ENCODE measurements at places on chromosomes 1 and 21.

- DNase-seq, result no peak
Measured at GRCh38 chr1:75127916-75128717, 6.1 kb upstream of the LHX8 start.

GRCh38 chr1:84959294-84959693, 37.6 kb downstream of the MCOLN2 start:
- no peak for DNase-seq

- no peak for DNase-seq
Measured at GRCh38 chr1:41343790-41344699, 17.2 kb upstream of the FOXO6 start.

GRCh38 chr1:209587789-209588188, 4.3 kb downstream of the CAMK1G start:
- DNase-seq, result no peak

GRCh38 chr1:226870026-226870400, 403 bp upstream of the PSEN2 start:
- DNase-seq, result no peak

DNA sequence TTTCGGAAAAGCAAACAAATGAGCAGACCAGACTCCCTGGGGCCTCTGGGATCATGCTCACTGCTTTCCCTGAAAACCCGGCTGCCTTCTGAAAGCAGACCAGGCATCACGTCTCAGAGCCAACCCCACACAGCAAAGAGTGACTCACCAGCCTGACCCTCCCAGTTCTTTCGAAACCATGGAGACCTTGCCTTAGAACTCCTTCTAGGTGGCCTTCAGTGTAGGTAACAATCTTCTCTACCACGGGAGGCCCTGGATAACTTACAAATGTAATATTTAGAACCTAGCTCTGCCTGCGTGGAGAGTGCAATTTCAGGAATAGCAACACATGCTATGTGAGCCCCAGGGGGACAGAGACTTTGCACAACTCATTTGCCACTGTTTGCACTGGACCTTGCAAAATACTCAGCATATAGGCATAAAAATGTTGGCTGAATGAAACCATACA, 105.2 kb downstream of the SUSD4 start:
- DNase-seq, result no peak

GRCh38 chr1:68795956-68796355, 299.1 kb upstream of the DEPDC1 start:
- no peak for DNase-seq

DNA sequence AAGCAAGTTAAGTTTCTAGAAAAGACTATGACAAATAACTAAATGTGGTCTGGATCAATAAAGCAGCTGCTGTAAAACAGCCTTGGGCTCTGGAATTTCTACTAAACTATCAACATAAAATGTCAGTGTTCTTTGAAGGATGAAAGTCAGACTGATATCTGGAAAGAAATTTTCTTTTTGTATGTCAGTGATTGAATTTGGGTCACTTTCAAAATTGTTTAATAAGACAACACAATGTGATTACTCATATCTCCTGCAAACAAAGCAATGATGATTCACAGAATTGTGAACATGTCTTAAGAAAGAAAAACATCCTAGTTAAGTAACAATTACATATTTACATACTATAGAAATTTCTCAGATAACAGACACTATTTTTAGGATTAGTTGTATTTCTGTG, 826.4 kb downstream of the PLA2G4A start:
- DNase-seq, result no peak

DNA sequence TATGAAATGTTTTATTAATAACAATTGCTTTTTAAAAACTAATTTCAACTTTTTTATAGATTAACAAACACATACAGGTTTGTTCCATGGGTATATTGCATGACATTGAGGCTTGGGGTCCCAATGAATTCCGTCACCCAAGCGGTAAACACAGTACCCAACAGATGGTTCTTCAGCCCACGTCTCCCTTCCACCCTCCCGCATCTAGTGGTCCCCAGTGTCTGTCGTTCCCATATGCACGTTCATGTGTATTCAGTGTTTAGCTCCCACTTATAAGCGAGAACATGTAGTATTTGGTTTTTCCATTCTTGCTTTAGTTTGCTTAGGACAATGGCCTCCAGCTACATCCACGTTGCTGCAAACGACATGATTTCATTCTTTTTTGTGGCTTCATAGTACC, 48.6 kb downstream of the NOS1AP start:
- no peak for DNase-seq

GRCh38 chr1:15958793-15959192, 17.1 kb downstream of the ZBTB17 start:
- no peak for DNase-seq

DNA sequence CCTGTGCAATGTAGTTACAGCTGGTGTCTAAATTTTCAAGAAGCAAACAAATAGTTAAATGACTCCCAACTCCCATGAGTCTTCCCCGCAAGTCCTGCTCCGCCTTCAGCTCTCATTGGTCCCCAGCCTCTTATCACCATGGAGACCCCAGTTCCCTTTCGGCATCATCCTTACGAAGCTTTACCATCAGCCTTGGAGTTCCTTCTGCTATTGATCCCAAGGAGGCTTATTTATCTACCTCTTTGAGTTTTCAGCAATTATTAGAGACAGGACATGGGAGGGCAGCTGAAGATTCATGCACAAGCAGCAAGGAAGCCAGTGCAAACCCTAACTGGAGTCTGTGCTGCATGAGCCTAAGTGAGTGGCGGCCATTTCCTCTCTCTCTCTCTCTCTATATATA, 12.3 kb downstream of the KCNA2 start:
- no peak for DNase-seq

DNA sequence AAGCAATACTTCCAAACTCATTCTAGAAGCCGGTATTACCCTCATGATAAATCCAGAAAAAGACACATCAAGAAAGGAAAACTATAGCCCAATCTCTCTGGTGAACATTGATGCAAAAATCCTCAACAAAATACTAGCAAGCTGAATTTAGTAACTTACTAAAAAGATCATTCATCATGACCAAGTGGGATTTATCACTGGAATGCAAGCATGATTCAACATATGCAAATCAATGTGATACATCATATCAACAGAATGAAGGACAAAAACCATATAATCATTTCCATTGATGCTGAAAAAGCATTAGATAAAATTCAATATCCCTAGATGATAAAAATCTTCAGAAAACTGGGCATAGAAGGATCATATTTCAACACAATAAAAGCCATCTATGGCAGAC, 402.9 kb downstream of the TGFB2 start:
- DNase-seq, result no peak

DNA sequence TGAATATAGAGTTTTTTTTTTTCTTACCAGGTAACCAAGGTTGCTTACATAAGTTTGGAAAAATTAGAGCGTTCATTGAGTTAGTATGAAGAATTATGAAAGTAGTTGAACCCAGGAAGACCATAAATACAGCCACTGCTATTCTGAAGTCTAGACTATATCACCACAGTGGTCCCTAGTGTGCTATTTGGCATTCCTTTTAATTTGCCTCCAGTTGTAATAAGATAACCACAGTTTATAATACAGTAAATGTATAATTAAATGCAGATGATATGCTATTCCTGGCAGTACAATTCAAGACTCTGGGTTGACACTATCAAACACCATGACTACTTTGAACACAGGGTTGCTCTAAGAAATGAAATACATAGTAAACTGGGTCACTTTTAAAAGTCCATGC, 270.5 kb downstream of the BRINP2 start:
- no peak for DNase-seq

- no peak for DNase-seq
Measured at GRCh38 chr1:235045034-235045690, 83.5 kb downstream of the TOMM20 start.

GRCh38 chr1:51877434-51878307, 856 bp downstream of the NRDC start:
- DNase-seq, result no peak

GRCh38 chr1:218634212-218634611, 289.1 kb downstream of the TGFB2 start:
- no peak for DNase-seq

DNA sequence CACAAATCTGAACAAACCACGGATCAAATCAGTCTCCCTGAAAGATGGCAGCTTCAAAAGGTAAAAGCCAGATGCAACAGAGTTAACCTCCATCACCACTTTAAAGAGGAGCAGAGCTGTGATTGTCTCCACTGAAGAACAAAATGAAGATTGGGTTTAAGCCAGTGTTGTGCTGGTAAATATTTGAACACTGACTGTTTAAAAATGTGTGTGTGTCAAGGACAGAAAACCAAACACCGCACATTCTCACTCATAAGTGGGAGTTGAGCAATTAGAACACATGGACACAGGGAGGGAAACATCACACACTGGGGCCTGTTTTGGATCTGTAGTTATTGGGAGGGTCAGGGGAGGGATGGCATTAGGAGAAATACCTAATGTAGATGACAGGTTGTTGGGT, 83.9 kb downstream of the ST6GALNAC5 start:
- no peak for DNase-seq

DNA sequence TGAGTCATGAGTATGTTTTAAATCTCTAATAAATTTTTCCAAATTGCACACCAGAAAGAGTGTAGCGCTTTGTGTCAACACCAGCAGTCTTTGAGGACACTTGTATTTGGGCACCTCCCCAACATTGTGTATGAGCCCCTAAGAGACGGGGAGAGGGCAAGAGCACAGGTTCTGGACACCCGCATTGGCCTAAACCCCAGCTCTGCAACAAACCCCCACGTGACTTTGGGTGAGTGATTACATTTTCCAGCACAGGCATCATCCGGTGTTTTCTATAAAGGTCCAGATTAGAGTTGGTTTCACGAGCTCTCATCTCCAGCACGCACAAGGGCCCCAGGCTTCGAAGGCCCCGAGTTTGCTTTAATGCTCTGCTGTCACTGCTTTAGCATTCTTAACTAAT, 66.3 kb upstream of the SLC45A1 start:
- no peak for DNase-seq

GRCh38 chr1:18339161-18339560, 141.6 kb upstream of the KLHDC7A start:
- no peak for DNase-seq

DNA sequence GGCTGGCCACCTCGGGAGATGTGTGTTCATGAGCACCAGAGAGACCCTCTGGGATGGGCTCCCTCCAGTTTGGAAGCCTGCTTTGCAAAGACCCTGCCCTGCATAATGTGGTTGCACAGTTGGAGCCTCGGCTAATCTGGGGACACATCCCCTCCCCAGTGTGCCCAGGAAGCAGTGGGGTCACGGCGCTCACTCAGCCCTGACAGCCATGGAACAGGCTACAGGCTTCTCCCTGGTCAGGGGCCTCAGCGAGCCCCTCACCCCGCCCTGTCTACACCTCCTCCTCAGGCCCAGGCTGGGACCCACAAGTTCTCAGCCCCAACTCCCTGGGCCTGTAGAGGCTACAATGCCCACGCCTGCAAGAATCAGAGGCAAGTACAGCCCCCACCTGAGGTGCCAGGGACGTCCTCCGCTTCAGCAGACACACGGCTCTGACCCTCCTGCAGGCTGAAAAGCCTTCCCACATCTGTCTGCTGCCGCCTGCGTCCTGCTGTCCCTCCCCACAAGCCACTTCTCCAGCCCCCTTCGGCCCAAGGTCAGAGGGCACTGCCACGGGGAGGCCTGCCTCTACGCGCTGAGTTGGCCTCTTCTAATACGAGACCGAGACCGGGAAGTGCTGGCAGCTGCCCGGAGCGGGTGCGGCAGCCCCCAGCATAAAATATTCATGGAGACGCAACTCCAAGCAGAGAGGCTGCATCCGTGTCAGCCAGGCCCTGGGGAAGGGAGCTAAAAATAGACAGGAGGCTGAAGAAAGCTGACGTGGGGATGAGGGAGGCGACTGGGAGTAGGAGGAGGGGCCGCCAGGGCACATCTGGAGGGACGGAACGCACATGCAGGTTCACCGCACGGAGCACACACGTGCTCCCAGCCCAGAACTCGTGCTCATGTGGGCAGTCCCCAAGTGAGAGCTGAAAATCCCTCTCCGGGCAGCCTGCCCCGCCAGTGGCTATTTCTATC, 15.2 kb upstream of the GPR153 start:
- DNase-seq, result no peak

GRCh38 chr1:89548122-89548857, 23.7 kb downstream of the LRRC8B start:
- DNase-seq, result no peak

- DNase-seq, result no peak
Measured at GRCh38 chr1:90347366-90347765, 352.5 kb downstream of the ZNF326 start.

- DNase-seq, result no peak
Measured at GRCh38 chr1:162946701-162947100, 85.7 kb upstream of the CCDC190 start.

- peak; percentile 18 for DNase-seq
Measured at GRCh38 chr1:86703696-86704457, 499 bp upstream of the SH3GLB1 start.

Data from stimulated activated CD4-positive, alpha-beta T cell treated with anti-CD3 and anti-CD28 coated beads, Interleukin-2, amount 100 ng/mL, for 4 hours (primary cell).